Activated CD8-positive, alpha-beta memory T cell treated with anti-CD3 and anti-CD28 coated beads for 1 hour (primary cell): ENCODE measurements at places on chromosomes 2 and 18.

- no peak for DNase-seq
Observed at GRCh38 chr2:134097740-134098139, 156.1 kb upstream of the MGAT5 start.

- no peak for DNase-seq
Observed at GRCh38 chr18:57635003-57635822, 13.6 kb upstream of the NARS1 start.

- peak; percentile 24 for DNase-seq
Observed at GRCh38 chr2:84946204-84947009, 24.6 kb upstream of the KCMF1 start.

- no peak for DNase-seq
Observed at GRCh38 chr2:191204433-191204832, 40.8 kb upstream of the MYO1B start.

GRCh38 chr2:138106606-138107005, 142.3 kb downstream of the HNMT start:
- DNase-seq: no peak

DNA sequence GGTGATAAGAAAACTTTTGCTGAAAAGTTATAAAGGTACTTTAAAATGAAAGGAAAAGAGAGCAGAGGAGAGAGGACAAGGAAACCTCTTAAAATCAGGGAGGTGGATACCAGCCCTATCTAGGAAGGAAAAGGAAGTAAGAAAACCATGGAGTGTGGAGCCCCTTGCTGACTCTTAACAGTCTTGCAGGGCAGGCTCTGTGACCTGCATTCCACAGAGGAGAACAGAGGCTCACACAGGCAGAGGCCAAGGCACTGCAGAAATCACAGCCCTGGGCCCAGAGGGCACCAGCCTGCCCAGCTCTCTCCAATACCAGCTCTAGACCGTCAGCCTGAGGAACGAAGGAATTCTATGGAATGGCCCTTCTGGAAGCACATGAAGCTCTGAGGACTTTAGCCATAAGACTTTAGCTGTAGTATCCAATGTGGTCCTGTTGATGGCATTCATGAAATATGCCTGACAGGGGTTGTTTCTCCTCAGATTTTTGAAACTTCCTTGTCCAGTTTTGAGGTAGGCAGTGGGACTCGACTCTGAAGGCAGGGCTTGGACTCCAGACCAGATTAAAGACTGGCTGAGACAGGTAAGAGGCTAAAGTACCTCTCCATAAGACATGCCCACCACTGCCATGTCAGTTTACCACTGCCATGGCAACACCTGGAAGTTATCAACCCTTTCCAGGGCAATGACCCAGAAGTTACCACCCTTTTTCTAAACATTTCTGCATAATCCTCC, 216.3 kb downstream of the ANAPC1 start:
- no peak for DNase-seq

DNA sequence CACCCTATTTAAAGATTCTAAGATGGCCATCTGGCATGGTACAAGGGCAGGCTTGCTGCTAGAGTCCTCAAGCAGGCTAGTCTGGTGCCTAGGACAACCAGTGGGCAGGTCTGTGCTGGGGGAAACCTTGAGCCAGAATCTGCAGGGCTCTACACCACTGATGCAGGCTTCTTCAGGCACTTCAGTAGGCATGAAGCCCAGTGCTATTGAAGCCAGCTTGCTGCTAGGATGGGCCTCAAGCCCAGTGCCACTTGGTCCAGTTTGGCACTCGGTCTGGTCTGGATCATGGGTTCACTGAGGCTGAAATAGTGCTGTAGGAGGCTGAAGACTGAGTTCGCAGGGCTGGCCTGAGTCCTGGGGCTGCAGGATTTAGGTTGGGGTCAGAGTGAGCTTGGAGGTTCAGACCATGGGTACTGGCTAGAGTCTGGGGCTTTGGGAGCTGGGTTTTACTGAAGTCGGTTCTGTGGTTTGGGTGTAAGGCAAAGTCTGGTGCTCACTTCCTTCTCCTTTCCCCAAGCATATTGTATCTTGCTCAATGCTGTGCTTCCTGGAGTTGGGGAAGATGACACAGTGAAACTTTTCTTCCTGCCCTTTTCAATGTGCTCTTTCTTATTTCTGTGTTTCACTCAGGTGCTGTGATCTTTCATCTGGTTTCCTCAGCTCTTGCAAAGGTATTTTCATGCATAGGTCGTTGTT, 41.2 kb downstream of the SP100 start:
- no peak for DNase-seq

- DNase-seq: no peak
Observed at GRCh38 chr2:191565647-191566198, 112.2 kb upstream of the NABP1 start.

DNA sequence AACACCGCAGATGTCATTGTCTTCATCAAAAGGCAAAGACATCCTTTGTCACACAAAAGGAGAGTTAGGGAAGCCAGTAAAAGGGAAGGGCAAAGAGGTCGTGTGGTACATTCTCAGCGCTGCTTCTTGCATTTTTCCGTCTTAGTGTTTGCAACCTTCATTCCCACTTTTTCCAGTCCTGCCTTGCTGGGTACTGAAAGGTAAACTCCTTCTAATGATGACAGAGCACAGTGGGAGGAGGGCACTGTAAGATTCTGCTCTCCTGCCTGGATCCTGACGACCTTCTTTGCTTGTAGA, 424.3 kb upstream of the MEX3C start:
- DNase-seq: no peak

- no peak for DNase-seq
Observed at GRCh38 chr2:174614261-174614660, 16.7 kb upstream of the WIPF1 start.

DNA sequence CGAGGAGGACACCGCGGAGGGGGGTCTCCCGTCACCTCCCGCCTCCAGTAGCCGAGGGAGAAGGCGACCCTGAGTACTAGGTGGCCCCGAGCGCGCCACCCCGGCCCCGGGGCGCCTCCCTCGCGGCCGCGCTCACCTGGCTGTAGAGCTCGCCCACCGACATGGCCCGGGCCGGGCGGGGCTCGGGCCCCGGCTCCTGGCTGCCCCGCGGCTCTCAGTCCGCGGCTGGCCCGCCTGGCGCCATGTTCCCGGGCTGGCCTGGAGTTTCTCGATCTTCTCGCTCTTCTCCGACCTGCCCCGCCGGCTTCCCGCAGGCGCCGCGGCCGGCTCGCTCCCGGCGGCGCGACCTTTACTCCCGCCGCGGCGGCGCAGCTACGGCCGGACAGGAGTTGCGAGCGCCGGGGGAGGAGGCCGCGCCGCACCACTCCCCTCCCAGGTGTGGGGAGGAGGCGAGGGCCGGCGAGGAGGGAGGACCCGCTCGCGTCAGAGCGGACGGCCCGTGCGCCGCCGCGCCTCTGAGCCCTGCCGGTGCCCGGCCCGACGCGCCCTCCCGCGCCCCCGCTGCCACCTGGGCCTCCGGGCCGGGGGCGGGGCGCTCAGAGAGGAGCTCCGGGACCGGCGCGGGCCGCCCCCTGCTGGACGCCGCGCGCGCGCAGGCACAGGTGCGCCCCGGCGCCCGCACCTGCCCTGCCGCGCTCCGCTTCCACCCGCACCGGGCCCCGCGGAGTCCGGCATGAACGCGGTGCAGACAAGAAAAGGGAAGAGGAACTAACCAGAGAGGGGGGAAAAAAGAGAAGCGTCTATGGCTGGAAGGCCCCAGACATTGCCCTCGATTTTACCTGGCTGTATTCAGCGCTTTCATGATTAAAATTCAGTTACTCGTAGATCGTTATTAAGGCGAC, at the start of gene MYO5B:
Gene MYO5B, minus strand, starts transcription at position 517 of the 902 bp plus-strand sequence. Its CDS starts 354 bp downstream, at position 163.
- DNase-seq: peak; percentile 34

DNA sequence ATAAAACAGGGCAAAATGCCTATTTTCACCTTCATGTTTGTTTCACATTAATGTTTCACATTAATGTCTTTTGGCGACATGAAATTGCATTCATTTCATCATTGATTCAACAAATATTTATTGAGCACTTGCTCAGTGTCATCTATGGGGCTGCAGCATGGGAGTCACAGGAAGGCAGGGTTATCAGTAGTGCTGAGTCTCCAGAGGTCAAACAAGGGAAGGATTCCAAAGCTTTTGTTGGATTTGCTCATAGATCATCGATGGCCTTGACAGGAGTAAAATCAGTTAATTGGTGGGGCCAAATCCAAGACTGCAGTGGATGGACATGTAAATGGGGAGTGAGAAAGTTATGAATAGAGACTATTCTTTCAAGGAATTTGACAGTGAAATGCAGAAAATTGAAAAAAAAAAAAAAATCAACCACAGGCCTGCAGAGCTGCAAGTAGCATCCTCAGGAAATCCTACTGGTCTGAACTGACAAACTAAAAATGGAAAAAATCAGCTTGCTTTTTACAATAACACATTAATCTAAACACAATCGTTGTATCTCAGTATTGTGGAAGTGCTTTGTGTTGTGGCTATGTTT, 1290.8 kb downstream of the DPP10 start:
- DNase-seq: no peak

DNA sequence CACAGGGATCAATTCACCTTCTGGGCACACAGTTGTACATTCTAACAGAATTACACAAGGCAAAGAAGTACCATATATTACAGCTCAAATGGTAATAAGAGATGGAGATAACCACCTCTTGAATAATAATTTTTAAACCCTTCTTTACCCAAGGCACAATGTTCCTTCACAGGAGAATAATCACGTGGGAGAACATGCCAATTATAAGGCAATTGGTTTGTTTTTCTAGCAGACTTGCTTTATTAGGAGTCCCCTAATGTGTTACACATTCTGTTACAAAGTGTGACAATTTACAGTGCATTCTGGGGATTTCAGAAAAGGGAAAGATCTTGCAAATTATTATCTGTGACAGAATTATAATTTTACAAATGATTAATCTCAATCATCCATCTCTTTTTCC, 380.3 kb downstream of the RND3 start:
- no peak for DNase-seq

DNA sequence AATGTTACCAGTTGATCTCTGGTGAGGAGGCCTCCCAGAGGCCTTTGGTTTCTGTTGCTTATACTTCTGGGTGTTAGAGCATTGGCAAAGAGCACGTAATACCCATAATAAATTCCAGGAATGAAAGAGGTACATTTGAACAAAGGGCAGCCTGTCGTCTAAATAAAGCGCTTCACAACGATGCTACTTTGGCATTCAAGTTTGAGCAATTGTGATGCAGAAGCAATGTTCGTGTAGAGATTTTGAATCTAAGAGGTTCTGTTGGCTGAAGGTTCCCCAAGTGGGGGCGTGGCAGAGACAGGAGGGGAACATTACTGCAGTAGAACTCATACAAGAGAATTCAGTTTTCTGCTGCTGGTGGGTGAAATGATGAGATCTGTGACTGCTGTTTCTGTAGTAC, 27.8 kb downstream of the ZNF532 start:
- no peak for DNase-seq
